ENCODE measurements at places on chromosomes 2 and 18.

- DNase-seq = no peak
These were observed 29.9 kb downstream of the MRPL19 start for GRCh38 chr2:75676464-75676863.

DNA sequence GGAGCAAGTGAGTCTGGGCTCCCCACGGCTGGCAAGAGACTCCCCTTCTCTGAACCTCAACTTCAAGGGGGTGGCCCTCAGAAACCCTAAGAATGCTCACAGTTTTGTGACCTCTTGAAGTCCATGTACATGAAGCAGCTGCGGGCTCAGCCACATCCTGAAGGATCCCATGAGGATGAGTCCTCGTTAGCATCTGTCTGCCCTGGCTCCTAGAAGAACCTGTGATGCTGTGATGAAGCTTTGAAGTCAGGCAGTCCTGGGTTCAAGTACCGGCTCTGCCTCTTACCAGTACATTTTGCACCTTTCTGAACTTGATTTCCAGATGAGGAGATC, 38.1 kb downstream of the SDC1 start:
- no peak for DNase-seq

- DNase-seq = no peak
These were observed 123.2 kb downstream of the KCNS3 start for GRCh38 chr2:18001671-18002070.

GRCh38 chr2:4465671-4466070, 762.3 kb downstream of the DCDC2C start:
- DNase-seq = no peak

DNA sequence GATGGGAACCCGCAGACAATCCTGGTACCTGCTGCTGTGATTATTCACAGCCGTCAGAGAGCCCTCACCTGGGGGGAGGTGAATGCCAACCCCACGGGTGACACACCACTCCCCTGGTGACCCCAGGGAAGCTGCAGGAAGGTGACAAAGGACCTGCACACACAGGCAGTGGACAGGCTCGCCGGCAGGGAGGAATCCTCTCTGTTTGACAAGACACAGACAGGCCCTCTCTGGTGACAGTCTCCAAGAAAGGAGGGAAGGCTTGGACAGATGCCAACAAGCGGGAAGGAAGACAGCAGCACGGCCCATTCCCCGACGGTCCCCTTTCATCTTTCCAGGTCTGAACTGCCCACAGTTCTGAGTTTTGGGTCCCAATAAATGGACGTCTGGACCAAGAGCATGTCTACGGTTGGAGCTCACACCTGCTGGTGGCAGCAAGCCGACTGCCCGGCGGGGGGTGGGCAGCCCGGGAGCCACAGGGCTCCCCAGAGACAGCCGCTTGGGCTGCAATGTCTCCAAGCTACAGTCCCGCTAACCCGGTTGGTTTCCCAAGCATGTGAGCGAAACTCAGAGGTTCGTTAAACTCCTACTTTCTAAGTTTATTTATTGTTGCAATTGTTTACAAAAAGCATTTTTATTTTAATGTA, 31.8 kb downstream of the HDAC4 start:
- no peak for DNase-seq

DNA sequence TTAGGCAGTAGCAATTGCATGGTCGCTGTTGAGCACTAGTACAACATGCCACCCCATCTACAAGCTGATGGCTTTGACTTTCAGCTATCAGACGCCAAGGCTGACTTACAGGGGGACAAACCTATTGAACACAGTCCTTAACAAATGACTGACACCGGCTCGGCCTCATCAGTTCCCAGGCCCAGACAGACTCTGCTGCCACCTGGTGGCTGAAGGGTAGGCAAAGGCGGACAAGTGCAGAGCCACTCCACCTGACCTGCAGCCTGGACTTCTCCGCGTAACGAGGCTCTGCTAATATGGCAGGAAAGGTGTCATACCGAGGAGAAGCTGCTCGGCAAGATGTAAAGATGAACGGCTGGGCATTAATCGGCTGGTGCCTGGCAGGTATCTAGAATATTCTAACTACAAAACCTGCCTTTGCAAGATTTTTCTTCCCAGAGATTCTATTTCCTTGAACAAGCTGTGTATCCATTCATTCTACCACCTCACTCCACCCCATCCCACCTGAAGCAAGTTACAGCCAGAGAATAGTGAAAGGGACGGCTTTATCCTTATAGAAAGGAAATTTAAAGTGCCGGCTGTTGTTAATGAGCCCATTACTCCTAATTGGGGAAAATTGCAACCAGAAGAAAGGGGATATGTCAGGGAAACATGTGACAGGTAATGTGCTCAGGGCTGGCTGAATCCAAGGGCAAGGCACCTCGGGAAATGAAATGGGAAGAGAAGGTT, 67.4 kb downstream of the STEAP3 start:
- peak; percentile 53 for DNase-seq

GRCh38 chr2:125961739-125962138, 694.2 kb upstream of the GYPC start:
- DNase-seq = no peak

DNA sequence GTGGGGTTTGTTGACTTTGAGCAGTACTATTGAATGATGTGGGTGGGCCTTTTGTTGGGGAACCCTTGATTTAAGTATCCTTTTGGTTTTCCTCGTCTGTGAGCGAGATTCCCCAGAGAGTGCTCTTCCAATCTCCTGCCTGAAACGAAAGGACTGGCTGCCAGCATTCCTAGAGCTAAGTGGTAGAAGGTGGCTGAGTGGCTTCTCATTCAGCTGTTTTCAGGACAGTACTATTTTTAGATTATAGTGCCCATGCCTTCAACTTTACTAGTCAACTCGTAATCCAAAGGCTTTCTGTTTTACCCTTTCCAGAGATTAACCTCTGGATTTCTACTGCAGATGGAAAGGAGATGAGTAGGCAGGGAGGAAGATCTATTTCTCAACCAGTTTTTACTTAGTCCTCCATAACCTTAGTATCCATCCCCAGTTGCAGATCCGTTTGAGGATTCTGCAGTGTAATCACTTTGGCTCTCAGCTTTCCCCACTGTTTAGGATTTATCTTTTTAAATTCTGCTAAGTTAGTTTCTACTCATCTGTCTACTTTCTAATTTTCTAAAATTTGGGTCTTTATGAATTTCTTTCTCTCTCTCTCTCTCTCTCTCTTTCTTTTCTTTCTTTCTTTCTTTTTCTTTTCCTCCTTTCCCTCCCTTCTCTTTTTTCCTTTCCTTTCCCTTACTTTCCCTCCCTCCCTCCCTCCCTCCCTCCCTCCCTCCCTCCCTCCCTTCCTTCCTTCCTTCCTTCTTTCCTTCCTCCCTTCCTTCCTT, 9.2 kb downstream of the SLC4A1AP start:
- no peak for DNase-seq

DNA sequence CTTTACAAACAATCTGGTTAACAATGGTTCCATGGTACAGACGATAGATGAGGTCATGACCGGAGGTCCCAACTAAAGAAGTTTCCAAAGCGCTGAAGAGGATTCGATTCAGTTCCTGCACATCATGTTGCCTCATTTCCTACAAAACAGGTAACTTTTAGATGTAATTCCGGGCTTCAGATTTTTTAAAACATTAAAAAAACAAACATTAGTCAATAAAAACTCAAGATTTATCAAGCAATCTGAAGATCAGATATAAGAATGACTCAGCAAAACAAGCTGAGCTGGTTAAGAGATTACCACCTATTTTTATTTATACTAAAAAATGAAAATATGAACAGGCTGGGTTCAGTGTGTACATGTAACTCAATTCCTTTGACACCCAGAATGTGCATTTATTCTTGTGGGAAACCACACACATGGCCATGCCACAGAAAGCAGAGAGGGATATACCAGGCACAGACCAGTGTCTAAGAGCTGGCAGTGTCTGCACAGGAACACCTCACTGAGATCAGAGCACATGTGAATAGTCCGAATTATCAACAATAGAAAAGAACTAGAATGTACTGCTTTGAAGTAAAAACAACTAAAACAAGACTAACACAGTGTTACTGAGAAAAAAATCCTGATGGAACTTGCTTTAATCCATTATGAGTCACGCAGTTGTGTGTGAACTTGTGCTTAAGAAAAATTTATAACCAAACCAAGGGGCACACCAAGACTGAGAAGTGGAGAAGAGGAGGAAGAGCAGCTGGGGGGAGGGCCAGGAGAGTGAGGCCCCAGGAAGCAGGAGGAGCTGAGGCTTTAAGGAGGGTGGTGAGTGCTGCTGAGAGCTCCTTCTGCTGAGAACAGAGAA, 9.5 kb downstream of the USP40 start:
- DNase-seq = no peak

- no peak for DNase-seq
These were observed 498.7 kb upstream of the SPRED2 start for GRCh38 chr2:65931056-65931455.

- no peak for DNase-seq
These were observed 57.1 kb downstream of the CD226 start for GRCh38 chr18:69890558-69890957.

DNA sequence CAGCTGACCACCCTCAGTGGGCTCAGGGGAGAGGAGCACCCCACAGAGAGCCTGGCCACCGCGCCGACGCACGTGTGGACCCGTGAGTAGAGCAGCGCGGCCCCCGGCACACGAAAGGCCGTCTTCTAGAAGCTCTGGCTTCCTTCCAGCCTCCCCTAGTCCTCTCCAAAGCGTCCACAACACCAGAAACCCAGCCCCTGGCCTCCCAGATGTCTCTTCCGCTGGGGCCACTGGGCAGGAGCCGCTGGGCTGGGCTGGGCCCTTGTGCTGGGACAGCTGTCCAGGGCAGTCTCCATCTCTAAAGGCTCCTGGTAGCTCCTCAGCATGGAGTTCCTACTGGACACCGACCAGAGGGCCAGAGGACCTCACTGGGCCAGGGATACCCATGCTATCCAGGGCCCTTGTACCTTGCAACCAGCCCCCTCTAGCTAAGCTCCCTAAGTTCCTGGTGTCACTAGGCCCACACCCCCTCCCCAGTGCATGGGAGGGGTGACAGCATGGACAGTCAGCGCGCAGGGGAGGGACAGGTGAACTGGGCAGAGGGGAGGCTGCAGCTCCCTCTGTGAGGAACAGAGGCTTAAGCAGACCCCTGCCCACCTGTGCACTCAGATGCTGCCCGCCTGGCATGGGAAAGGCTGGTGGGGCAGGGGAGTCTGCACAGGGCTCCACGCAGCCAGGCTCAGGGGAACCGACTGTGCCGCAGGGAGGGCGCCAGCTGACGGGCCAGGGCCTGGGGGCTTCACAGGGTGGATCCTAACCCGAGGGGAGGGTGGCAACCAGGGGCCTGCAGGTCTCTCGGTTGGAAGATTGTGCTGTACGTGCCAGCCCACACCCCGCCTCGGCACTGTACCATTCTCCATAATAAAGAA, 32.9 kb downstream of the MTERF4 start:
- no peak for DNase-seq

- DNase-seq = no peak
These were observed 573.3 kb downstream of the LRP1B start for GRCh38 chr2:141557329-141558095.

DNA sequence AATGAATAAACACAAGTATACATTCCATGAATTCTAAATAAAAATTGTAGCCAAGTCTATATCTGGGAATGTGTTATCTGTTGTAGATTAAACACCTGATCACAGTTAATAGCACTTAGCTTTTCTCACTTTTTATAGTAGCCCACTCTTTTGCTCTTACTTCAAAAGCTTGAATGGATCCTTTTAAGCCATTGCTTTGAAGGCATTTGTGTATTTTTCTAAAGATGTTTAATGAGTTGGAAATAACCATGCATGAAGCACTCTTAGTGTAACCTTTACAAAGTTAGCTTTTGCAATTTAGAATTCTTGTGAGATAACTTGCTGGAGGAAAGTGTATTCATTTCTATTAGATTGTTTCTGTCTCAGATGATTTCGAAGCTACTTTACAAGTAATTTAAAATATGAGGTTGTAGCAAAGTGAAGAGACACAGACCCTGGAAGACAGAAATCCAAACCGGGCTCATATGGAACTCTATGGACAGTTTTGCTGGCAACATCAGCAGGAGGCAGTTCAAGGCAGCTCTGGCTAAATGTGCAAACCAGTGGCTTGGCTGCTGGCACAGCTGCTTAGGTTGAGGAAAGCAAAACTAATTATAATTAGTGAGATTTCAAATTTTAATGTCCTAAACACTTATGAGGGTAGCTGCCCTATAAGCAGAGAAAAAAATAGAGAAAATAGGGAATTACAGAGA, 469.8 kb upstream of the ZEB2 start:
- DNase-seq = no peak

- DNase-seq = no peak
These were observed 94.7 kb downstream of the EXOC6B start for GRCh38 chr2:72731116-72731515.

DNA sequence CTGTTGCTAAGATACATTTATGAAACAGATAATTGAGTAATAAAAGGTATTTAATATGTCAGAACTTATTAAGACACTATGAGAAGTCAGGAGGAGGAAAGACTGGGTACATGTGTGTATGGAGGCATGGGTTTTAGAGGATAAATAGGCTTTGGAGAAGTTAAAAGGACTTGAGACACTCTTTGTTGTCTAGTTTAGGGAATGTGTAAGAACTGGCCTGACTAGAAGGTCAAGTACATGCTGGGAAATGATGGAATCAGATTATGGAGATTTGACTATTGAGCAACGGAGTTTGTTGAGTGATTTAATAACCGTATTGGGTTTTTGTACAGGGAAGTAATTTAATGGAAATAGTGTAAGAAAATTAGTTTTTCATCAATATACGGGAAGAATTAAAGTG, 28.2 kb upstream of the SPDYA start:
- no peak for DNase-seq

DNA sequence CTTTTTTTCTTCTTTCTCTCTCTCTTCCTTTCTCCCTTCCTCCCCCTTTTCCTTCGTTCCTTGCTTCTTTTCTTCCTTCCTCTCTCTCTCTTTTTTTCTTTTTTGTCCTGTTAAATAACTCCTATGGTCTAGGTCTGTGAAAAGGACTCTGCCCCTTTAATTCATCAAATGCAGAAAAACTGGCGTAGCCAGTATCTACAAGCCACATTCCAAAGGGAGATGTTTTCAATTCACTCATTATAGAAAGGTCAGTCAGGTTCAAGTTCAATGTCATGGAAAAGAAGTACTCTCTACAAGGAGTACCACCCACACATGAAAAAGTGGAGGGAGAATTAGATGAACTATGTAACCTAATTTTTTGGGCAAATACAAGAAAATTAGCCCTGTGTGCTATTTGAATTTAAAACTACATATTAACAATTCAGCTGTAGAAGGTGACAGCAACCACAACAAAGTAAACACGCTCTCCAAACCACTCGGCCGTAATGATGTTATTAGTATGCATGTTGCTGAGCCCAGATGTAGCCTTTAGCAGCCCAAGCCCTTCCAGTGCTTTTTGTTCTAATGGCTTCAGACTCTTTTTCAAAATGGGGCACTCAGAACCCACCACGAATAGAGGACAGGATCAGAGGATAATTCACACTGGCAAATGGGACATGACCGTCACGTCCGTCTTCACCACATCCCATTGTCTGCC, 735.4 kb upstream of the FANCL start:
- DNase-seq = no peak

Data from CD4-positive, alpha-beta T cell treated with Interleukin-6 at 100 ng/mL for 8 hours (primary cell).